NCI-H2171 (cell line): ENCODE measurements at places on chromosomes 7 and 10.
A peak's percentile ranks its signal among the peaks of the same experiment; 100 is the strongest.

GRCh38 chr10:10456856-10457255, 560.8 kb upstream of the CELF2 start:
- DNase-seq: no peak

- no peak for DNase-seq
Observed at GRCh38 chr10:57628592-57629284, 639.0 kb downstream of the IPMK start.

DNA sequence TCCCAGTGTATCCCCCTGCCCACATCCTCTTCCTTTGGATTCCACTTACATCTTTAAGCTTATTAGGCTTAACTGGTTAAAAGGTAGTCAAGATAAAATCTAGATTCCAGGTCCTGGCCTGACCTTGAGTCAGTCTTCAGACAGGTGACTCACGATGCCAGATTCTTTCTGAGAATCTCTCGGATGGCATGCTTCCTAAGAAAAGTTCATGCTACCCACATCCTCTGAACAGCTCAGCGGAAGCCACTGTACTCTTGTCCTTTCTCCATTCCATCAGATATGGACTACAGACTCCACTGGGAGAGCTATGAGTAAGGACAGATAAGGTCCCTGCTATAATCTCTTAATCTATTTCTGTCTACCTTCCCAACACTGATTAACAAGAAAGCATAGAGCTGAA, 43.4 kb downstream of the DNMBP start:
- DNase-seq: no peak

- DNase-seq: no peak
Observed at GRCh38 chr7:74299401-74299800, 10.2 kb downstream of the CLIP2 start.

DNA sequence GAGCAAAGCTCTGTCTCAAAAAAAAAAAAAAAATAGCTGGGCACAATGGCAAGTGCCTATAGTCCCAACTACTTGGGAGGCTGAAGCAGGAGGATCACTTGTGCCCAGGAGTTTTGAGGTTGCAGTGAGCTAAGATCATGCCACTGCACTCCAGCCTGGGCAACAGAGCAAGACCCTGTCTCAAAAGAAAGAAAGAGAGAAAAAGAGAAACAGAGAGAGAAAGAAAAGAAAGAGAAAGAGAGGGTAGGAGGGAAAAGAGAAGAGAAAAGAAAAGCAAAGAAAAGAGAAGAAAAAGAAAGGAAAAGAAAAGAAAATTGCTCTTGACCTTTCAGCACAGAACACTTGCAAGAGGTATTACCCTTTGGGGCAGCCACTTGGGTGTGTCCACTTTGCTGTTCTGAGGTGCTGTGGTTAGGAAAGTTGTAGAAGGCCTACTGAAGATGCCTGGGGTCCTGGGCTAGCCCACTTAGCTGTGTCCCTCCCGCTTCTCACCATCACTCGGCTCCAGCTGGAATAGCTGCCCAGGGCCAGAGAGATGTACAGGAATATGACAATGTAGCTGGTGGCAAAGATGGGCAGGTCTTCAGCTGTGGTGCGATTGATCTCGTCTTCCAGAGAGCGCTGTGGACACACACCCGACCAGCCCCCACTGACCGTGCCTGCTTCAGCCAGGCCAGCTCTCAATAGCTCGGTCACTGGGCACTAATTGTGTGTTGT, 5.6 kb downstream of the NPC1L1 start:
- DNase-seq: no peak

- no peak for DNase-seq
Observed at GRCh38 chr7:138204285-138204981, 128.2 kb downstream of the AKR1D1 start.

- peak; percentile 80 for DNase-seq
Observed at GRCh38 chr10:110226926-110227641, 19.7 kb downstream of the MXI1 start.

GRCh38 chr7:41047789-41048191, 655.1 kb downstream of the INHBA start:
- peak; percentile 50 for DNase-seq

DNA sequence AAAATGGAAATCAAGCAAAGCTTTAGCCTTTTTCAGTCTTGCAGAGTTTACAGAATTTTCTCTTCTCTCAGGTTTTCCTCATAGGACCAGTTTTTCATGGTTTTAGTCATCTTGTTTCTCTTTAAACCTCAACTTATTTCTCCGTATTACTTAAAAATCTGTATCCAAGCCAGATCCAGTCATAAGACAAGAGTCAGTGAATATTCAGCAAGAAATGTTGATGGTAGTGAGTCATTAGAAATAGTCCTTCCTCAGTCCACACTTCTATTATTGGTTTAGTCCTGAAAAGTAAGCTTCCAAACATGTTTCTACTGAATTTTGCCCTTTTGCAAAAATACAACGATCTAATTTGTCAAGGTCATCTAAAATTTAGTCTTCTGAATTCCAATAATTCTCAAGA, 107.0 kb downstream of the VIM start:
- DNase-seq: no peak

GRCh38 chr7:131935180-131935579, 378.8 kb upstream of the PODXL start:
- DNase-seq: no peak

- peak; percentile 23 for DNase-seq
Observed at GRCh38 chr7:20560325-20561180, 54.9 kb upstream of the ABCB5 start.

GRCh38 chr10:132468216-132468615, 69.4 kb upstream of the INPP5A start:
- DNase-seq: no peak

- DNase-seq: no peak
Observed at GRCh38 chr10:84763965-84764364, 435.6 kb downstream of the CCSER2 start.

GRCh38 chr10:102962951-102963755, 45.1 kb downstream of the CNNM2 start:
- no peak for DNase-seq

GRCh38 chr10:44682507-44682906, 228.6 kb upstream of the TMEM72 start:
- DNase-seq: no peak

GRCh38 chr10:64174666-64175255, 653.6 kb downstream of the REEP3 start:
- DNase-seq: no peak

- DNase-seq: no peak
Observed at GRCh38 chr10:83959328-83959727, 180.0 kb upstream of the GHITM start.

- DNase-seq: no peak
Observed at GRCh38 chr10:126598009-126598408, 72.5 kb downstream of the C10orf90 start.

DNA sequence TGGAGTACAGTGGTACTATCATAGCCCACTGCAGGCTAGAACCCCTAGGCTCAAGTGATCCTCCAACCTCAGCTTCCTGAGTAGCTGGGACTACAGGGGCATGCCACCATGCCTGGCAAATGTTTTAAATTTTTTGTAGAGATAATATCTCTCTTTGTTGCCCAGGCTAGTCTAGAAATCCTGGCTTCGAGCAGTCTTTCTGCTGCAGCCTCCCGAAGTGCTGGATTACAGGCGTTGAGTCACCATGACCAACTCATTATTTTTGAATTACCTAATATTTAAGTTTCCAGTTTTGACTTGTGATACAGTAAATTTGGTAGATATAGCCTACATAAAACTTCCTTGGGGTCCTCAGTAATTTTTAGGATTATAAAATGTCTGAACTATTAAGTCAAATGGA, 74.1 kb downstream of the RUNDC3B start:
- no peak for DNase-seq

GRCh38 chr10:17353568-17354300, 100.7 kb downstream of the ST8SIA6 start:
- DNase-seq: no peak

- DNase-seq: no peak
Observed at GRCh38 chr10:44193567-44194220, 191.2 kb downstream of the CXCL12 start.

GRCh38 chr7:5450549-5451327, 27.1 kb upstream of the TNRC18 start:
- peak; percentile 18 for DNase-seq

GRCh38 chr10:70368774-70369482, 13.5 kb downstream of the LRRC20 start:
- DNase-seq: no peak

DNA sequence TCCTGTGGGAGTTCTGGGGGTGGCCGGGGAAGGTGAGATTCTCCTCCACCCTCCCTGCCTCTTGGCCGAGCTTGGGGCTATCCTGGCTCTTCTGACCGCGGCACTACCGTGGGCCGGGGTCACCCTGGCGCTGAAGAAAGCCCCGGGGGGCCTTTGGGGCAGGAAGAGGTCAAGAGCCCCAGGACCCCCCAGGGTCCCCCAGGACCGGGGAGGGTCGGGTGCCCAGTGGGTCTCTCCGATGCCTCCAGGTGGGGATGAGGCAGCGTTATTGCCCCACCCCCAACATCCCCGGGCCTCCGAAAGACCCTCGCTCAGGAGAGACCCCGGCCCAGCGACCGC, 439 bp upstream of the KNDC1 start:
- DNase-seq: no peak

DNA sequence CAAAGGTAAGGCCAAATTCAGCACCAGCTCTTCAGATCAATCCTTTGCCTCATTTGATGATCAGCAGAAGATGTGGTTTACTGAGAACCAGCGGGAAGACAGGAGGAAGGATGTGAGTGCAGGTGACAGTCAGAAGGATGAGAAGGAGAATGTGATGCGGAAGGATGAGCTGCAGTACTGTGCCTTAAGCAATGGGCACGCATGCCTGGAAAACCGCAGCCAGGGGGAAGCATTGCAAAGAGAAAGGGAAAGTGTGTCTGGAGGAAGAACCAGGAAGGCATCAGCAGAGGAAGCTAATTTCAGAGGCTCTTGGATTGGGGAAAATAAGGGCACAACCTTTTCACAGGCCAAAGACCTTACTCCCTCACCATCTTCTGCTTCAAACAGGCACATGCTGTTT, 25.7 kb downstream of the C10orf71 start:
- no peak for DNase-seq

DNA sequence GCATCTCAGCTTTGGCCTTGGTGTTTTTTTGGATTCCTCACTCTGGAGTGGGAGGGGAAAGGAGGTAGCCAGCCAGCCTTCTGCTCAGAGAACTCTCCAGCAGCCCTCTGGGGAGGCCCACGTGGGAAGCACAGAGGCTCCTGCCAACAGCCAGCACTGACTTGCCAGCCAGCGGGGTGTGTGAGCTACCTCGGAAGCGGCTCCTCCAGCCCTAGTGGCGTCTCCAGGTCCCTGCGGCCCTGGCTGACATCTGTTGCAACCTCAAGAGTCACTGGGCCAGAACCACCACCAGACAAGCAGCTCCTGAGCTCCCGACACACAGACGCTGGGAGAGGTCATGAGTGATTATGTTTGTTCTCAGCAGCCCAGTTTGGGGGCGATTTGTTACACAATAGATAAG, 180.2 kb upstream of the FZD8 start:
- DNase-seq: peak; percentile 88

GRCh38 chr7:25028370-25029021, 48.5 kb upstream of the OSBPL3 start:
- DNase-seq: peak; percentile 5

DNA sequence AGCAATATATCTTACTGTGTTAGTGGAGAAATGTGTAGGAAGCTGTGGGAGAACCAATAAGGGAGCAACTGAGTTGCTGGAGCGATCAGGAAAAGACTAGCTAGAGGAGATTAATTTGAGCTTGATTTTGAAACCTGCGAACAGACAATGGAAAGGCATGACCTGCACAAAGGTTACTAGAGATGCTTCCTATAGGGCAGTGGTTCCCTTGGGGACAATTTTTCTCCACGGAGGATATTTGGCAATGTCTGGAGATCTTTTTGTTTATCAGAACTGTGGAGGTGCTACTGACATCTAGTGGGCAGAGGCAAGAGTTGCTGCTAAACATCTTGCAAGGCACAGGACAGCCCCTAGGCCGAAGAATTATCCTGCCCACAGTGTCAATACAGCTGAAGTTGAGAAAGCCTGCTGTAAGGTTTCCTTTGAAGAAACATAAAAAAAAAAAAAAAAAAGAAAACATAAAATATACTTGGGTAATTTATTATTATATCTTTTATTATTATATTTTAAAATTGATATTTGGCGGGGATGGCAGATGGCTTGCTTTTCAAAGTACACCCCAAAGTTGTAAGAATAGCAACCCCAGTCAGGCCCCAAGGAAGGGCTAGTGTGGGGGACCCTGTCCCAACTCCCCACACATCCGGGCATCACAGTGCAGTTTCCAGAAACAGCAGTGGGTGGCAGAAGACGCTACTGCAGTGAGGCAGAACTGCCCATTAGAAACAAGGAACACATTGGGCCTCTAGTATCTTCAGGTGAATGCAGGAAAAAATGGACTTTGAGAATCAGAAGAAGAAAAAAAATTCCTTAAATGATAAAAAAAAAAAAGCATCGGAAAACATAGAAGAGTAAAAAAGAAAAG, 481.6 kb downstream of the SH2D4B start:
- peak; percentile 33 for DNase-seq

DNA sequence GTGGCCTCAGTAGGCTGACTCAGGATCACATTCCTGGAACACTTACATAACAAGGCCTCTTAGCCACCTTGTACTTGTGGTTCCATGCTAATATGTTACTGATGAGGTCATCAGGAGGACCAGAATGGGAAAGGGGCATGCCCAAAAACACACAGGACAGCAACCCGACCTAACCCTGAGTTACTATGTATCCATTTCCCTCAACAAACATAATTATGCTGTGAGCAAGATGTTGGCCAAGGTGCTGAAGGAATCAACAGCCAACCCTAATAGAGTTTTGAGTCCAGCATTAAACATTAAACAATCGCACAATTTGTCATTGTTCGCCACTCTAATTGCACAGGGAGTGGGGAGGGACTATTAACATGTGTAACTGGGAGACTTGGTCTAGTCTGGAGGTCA, 129.4 kb downstream of the PLPP4 start:
- no peak for DNase-seq

DNA sequence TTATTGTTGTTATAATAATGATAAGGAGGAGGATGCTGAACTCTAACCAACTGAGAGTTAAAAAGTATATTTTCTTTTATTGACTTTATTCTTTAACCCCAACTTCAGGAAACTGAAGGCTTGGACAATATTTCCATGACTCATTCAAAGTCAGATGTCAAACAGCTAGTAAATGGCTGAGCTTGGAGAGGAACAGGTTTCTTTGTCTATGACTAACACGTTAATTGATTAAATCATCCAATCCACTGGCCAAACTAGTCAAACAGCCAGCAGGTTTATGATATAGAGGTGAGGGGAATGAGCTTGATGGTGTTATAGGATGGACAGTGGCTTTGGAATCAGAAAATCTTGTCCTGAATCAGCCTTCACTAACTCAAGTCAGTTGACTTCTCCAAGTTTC, 119.1 kb upstream of the WDR11 start:
- no peak for DNase-seq

GRCh38 chr10:110531687-110532086, 34.0 kb downstream of the DUSP5 start:
- DNase-seq: no peak

DNA sequence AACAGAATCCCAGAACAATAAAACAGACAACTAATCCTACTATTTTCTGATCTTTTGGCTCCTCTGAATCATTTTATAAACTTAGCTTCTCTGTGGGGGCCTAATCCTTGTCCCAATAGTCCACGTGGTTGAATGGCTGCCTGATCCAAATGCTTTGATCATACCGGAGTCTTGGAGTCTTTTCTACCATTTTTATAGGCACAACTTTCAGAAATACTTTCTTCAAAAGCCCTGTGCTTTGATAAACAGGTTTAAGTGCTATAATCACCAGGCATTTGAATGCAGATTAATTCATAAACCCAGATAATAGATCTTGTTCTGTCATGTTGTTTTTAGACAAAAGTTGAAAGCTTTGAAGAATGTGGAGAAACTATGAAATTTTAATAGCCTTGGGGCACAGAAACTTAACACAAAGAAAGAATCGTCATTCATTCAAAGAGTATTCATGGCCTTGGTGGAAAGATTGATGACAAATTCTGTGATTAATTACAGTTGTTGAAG, 163.7 kb downstream of the AHR start:
- DNase-seq: no peak
